NCI-H1092 (cell line): ENCODE measurements at places on chromosomes 12 and 14.

GRCh38 chr12:6965714-6966113 lies 4.8 kb downstream of the PHB2 start:
- DNase-seq: no peak

GRCh38 chr12:10952645-10953044 lies 13.6 kb upstream of the TAS2R14 start:
- DNase-seq: no peak

GRCh38 chr14:55426891-55427290 lies 13.5 kb downstream of the TBPL2 start:
- no peak for DNase-seq

- DNase-seq: no peak
These were observed 76.5 kb downstream of the WNK1 start for GRCh38 chr12:828726-829395.

DNA sequence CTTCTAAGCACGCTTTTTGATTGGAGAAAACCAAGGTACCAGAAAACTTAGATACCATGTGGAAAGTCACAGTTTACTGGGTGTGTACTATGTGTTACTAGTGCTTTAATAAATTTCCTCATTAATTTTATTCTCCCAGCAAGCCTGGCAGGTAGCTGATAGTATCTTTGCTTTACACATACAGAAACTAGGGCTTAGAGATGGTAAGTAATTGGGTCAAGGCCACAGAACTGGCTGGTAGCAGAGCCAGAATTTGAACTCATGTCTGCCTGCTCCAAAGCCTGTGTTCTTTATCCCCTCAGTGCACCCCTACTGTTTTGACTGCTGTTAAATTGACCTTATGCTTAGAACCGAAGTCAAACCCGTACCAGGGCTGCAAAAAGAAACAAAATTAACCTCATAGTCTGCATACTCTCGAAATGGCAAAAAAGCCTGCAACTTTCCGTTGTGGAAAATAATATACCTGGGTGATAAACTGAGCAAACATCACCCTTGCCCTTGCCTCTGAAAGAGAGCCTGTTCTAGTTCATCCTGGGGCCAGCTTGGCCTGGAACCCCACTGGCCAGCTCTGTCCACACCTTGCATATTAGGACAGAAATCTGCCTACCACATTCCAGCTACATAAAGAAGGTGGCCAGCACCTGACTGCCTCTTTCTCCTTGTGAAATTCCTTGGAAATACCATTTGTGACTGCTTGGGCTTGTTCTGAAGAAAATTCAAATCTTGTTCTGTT lies 118.9 kb downstream of the ETV6 start:
- no peak for DNase-seq

GRCh38 chr14:70999117-70999516 lies 91.9 kb downstream of the PCNX1 start:
- no peak for DNase-seq
